ENCODE measurements at places on chromosomes 5 and 9.

GRCh38 chr5:141743866-141744272 is 61.8 kb upstream of the ARAP3 start:
- no peak for DNase-seq

DNA sequence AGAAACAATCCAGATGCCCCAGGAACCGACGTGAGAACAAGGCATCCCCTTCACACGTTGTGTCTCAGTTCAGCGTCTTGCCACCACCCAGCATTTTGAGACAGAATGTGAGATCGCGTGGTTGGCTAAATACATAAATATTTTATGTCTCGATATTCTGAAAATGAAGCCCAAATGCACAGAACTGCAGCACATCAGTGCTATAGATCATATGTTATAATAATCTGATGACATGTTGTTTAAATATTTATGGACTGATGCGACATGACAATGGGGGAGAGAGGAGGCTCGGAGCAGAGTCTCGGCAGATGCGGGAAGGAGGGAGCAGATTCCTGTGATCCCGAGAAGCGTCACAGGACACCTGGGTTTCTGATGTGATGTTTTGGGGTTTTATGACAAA is 10.9 kb downstream of the NEK6 start:
- no peak for DNase-seq

DNA sequence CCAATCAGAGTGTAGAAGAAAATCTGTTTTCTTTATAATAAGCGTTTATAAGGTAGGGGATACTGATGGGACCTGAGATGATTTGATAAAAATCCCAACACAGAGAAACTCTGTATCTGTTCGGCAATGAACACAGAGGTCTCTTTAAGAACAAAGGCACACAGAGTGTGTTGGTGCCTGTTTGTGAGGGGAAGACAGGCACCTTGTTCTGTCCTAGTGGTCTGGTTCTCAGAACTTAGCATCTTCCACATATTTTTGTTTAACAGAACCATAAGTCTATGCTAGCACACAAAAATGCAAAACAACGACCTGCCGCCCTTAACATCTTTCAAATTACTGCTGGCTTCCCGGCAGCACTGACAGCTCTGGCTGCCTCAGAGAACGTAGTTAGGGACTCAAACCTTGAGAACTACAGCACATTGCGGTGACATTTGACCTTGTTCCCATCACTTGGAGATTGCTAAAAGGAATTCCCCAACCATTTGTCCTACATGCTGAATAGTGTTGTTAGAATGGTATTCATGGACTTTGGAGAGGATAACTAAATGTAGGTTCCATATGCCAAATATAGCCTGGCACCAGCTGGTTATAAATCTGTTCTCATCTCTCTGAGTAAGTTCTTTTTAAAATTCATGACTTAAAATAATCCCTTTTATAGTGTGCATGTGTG is 871.7 kb upstream of the TYRP1 start:
- no peak for DNase-seq

- DNase-seq = no peak
Observed at GRCh38 chr5:1088726-1089125, 23.1 kb downstream of the SLC12A7 start.

All from iris pigment epithelial cell (primary cell).